Left ventricle myocardium inferior (tissue), 1 donor: ENCODE measurements at places on chromosomes 3 and 15.

DNA sequence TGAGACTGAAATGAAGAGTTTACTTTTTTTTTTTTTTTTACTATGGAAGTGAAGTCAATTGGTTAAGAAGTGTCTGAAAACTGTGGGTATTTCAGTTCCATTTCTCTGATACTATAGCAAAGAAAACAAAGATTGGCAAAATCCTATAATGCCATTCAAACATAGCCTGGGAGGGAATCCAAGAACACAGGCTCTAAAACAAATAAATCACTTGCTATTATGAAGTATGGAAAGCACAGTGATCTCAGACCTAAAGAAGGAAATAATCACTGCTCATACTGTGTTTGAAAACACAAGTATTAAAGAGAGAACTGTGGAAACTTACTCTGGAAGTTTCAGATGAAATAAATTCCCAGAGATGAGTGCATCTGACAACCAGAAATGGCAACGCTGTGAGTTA, 12.0 kb downstream of the SAMMSON start:
- no peak for DNase-seq

- no peak for DNase-seq
Observed at GRCh38 chr3:122021811-122022401, at the start of gene ILDR1. Gene ILDR1 (minus strand): TSS chr3:122022247. CDS start chr3:122022077, 170 bp downstream.

DNA sequence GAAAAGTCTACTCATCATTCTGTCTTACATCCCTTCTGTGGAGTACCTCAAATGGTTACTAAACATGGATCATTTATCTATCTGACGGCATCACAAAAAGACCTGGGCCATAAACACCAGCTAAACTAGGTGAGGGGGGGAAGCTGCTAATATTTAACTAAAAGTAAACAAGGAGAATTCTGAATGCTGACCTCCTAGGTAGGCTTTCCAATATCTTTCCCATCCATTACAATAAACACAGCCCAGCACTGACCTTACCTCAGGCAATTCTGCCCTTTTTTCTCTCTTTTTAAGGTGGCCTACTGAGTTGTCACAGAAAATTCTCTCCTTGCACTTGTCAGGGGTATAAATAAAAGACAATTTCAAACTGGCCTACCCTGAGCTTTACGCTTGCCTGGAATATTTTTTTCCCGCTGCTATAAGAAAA, 33.1 kb downstream of the USF3 start:
- no peak for DNase-seq

GRCh38 chr3:16477056-16477455, 36.4 kb downstream of the RFTN1 start:
- no peak for DNase-seq

DNA sequence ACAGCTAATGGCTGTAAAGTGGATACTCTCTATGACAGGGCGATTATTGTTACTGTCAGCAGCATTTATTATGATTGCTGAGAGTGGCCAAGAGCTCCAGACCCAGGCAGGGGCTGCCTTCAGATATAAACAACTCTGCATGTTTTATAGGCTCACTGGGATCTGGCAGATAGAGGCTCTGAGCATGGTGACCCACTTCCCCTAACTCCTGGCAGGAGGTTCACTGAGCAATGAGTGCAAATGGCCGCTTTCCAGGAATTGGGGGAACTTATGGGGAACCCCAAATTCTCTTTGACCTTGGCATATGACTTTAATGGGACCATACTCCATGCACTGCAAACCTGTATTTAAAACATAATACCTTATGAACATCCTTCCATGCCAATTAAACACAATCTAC, 59.0 kb downstream of the SCN5A start:
- no peak for DNase-seq

- no peak for DNase-seq
Observed at GRCh38 chr3:25843332-25843731, 53.4 kb downstream of the OXSM start.

DNA sequence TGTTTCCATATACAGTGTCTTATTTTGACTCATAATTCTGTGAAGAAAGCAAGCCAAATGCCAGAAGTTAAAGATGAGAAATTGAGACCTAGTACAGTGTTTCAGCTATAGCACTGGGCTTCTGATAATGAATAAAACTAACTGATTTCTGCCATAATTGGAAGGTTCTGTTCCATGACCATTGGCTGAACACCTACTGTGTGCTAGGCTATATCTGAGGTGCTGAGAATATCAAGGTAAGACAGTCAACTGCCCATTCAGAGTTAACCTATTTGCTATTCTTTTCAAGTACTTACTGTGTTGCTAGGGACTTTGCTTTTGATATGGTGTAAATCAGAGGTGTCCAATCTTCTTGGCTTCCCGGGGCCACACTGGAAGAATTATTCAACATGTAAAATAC, 73.4 kb downstream of the LHFPL4 start:
- DNase-seq = no peak

DNA sequence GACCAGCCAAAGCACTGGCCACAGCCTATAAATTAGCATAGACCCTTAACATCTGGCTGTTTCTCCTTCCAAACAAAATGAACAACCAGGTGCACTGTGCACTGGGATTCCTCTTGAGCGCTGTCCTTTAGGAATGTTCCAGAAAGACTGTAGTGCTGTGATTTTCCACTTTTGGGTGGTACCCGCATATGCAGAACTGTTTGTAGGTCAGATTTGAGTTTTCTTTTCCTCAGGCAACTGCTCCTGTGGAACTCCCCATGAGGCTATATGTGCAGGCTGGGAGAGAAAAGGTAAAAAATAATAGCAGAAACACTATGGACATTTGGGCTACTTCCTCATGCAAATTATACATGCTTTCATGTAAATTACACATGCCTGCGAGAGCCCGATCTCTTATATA, 139.1 kb downstream of the CHST2 start:
- no peak for DNase-seq

DNA sequence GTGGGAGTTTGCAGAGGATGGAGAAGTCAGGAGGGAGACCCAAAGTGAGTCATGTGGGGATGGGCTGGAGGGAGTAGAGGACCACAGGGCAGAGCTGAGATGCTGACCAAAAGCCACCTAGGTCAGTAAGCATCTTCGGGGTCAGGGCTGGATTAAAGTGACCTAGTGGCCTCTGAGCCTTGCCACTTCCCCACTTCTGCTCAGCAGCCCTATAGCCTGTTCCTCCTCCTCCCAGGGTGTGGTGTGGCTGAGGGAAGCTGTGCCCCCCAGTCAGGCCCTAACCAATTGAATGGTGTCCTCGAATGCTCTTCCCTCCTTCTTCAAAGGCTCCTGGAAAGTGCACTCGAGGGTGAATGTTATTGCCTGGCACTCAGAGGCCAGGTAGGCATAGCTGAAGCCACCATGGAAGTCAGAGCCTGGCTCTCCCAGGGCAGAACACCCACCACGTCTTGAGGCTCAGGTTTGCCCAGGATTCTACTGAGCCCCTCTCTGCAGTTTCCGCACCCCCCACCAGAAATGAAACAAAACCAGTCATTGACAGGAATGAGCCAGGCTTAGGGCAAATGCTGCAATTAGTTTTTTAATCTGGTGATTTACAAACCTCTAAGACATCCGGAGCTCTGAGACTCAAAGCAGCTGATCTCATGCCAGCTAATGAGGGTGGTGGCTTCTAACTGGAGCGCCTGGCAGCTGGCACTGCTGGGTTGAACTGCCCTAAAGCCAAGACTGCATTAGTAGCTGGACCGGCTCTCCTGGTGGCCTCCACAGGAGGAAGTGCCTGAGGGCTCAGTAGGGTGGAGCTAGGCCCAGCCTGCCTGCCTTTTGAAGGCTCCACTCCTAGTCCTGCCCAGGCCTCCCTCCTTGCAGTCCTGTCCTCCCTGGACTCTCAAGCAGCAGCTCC, 26.0 kb upstream of the VIPR1 start:
- DNase-seq = no peak

DNA sequence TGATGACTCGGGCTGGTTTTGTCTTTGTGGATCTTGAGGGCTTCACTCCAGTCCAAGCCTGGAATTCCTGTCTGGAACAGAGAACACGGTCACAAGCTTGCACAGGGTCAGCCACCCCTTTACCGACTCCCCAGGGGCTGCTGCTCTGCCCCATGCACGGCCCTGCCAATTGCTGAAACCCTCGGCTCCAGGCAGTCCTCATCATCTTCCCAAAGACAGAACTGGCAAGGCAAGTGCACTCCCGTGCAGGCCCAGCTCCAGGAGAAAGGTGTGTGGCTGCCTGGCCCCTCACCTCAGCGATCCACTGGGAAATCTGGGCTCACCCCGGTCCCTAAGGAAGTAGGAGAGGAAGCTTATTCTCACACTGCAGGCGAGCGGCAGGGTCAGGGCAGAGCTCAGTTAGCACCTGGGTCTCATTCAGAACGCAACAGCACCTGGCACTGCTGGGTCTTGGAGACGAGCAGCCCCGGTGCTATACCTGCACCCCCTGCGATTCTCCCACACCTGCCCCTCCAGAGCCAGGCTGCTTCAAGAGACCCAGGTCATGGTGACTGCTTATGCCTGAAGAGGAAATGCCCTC, 7.2 kb downstream of the MAP6D1 start:
- DNase-seq = no peak

- DNase-seq = no peak
Observed at GRCh38 chr3:13624671-13625125, 75.8 kb downstream of the FBLN2 start.

DNA sequence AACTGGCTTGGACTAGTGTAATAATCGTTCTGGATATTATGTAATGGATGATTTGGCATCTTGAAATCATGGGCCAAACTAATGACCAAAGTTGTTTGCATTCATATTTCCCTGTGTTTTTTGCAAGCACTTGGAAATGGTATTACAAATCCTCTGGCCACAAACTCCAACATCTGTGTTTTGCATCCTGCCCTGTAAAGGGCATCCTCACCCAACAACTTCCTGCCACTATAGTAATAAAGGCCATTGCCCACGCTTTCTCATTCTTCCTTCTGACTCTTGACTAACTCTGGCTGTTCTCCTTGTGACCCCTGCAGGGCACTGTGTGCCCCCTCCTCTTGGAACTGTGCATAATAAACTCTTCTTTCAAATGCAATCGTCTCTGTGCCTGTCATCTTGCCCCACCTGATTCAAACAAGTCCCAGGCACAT, 25.4 kb upstream of the PSMD6 start:
- no peak for DNase-seq

GRCh38 chr3:38738630-38739395, 77.2 kb downstream of the SCN10A start:
- DNase-seq = no peak

GRCh38 chr3:25621087-25621486, 43.6 kb downstream of the TOP2B start:
- DNase-seq = no peak

DNA sequence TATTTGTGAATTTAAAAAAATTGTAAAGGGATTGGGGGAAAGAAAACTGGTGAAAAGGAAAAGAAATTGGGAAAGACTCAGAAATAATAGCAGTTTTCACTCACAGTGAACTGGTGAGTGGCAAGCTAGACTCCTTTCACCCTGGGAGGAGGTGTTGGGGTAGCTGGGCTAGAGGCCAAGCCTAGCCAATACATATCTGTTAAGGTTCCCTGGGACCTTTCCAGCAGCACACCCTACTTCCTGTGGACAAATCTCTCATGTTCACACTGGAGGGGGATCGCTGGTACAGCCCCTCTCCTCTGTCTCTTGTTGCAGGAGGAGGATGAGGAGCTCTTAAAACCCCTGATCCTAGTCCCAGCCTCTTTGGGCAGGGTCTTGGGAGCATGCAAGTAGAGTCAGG, 3.7 kb upstream of the RPP25 start:
- DNase-seq = no peak
